ENCODE measurements at places on chromosomes 11 and 22.

DNA sequence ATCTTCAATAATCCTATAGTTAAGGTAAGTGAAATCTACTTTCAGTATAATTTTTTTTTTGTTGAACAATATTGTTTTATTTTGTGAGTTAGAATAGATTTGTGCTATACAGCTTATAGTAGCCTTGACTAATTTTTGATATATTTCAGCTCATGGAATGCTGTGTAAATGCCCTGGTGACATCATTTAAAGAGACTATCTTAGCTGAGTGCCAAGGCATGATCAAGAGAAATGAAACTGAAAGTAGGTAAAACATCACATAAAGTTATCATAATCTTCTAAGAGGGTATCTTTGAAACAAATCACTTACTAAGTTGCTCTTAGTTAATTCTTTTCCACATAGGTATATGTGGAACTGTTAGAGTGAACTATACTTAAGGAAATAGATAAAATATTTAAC, 51.4 kb upstream of the ACAT1 start:
- no peak for DNase-seq

DNA sequence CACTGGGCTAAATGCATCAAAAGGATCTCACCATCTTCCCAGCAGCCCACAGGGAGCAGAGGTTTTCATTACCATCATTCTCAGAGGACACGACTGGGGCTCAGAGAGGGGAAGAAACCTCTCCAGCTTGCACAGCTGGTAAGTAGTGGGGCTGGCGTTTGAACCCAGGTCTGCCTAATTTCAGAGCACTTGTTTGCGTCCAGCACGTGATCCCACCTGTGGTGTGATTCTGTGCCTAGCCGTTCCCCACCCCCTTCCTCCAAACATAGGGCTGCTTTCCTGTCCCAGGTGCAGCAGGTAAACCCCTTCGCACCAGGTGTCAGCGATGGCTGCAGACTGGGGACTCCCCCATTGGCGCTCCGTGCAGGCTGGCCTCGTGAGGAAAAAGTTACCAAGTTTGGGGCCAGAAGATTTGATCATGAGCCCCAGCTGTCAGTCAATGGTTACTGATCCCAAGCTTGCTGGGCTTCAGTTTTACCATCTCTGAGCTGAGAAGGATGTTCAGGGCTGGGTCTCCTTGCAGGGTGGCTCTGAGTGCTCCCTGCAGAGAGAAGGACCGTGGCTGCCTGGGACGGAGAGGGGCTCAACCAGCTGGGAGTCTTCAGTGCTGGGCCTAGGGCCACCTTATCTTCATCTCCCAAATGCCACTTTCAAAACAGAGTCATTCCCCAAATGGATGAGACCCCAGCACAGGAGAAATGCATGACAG, 445.6 kb downstream of the TBC1D22A start:
- DNase-seq = no peak

DNA sequence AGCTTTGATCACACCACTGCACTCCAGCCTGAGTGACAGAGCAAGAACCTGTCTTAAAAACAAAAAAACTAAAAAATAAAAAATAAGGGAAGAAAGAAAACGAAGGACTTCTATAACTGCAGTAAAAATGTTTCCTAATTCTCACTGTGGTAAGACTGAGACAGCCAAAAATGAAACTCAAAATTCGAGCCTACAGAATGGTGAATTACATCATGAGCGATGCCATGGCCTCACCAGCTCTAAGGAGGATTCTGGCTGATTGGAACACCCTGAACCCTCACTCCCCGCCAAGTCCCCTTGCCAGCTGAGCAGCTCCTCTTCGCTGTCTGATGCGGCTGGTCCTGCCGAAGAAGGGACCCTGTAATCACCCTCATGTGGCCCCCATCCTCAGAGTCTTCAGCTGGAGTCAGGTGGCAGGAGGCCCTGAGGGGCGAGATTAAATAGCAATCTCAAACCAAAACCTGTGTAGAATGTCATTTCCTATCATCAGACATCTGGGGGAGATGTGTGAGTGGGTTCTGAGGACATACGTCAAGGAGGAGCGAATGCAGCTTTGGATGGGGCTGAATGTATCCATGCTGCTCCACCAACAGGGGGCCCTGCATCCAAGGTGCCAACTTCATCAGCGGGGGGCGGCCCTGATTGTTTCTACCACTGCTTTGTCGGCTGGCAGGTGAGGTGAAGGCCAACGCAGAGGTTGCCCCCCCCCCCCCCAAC, 29.2 kb downstream of the PDGFB start:
- no peak for DNase-seq

DNA sequence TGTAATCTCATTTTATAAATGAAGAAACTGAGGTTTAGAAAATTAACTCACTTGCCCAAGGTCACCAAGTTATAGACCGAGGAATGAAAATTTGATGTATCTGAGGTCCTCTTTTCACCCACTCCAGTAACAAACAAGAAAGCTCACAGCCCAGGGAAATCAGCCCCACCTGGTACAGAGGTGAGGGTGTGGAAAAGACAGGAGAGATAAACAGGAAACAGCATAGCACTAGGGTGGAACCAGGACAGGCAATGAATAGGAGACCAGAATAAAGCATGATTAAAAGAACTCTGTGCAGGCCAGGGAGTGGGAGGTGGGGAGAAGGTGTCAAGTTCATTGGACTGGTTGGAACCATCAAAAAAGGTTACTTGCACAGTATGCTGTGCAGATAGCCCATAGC, 46.2 kb upstream of the SMCO4 start:
- DNase-seq = no peak

- DNase-seq = no peak
Observed at GRCh38 chr11:13685461-13686108, 17.1 kb downstream of the FAR1 start.

GRCh38 chr11:59088162-59088561, 2.1 kb downstream of the GLYATL1B start:
- no peak for DNase-seq

DNA sequence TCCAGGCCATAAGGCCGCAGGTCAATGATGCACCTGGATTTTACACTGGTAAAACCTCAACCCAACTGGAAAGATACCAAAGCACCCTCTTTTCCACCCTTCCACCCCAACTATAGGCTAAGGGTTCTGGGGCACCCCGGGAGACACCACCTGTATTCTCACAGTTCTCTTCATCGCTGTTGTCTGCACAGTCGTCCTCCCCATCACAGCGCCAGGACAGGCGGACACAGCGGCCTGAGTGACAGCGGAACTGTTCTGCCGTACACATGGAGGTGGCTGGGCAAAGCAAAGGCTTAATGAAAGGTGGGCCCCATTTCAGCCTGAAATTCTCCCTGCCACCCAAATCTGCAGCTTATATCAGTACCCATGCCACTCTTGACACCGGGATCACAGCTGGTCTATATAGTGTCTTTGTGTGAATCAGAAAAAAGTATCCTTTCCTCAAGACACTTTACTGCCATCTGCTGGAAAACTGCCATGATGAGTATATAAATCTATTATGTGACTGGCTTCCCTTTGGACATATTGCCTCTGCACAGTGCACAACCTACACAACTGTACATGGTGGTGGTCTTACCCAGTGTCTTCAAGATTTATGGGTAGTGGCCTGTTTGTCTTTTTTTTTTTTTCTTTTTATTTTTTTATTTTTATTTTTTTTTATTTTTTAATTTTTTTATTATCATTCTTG, 21.5 kb downstream of the LRP4 start:
- no peak for DNase-seq

GRCh38 chr22:20033045-20033706, 12.3 kb downstream of the TANGO2 start:
- DNase-seq = no peak

DNA sequence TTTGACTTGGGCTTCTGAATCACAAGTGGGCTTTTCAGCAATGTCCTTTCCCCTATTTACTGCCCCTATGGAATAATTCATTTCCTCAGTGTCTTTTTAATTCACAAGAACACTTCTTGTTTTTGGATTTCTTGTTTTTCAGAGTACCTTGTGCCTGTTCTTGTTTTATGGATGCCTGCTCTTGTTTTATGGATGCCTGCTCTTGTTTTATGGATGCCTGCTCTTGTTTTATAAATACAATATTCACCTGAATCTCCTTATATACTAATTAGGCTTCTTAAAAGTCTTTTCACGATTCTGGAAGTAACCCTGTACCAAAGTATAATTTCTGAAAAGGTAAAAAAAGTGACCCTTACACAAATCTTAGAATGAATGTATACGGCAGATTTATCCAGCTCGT, 32.8 kb downstream of the CACNA1I start:
- no peak for DNase-seq

DNA sequence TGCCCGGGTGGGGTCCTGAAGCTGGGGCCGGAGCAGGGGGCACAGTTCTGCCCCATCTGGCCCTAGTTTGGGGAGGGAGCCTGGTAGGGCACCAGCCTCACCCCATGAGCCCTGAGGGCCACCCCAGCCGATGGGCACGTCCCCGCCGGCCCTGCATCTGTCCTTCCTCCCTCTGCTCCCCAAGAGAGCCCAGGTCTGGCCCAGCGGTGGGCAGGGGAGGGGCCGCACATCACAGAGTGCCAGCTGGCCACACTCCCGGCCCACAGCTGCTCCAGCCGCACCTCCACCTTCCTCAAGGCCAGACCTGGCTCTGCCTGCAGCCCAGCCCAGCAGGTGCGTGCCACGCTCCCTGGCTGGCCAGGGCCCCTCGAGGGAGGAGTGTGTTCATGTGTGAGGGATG, 21.6 kb downstream of the BRSK2 start:
- no peak for DNase-seq

DNA sequence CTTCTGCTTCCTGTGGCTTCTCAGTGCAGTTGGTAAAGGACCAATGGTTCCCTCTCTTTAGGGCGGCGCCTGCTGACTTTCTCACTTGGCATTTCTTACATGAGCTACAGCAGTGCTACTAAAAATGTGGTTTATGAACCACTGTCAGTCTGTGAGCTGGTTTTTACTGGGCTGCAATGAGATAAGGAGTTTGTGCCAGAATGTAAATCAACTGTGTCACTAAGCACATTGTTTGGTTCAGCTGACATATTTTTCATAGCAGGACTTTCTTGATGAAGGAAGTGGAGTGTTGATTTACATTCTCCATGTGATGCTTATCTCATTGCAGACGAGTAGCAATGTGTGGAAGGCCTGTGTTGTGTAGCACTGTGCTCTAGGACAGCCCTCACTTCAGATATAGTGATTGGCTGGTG, 463.3 kb downstream of the SOX6 start:
- DNase-seq = no peak

DNA sequence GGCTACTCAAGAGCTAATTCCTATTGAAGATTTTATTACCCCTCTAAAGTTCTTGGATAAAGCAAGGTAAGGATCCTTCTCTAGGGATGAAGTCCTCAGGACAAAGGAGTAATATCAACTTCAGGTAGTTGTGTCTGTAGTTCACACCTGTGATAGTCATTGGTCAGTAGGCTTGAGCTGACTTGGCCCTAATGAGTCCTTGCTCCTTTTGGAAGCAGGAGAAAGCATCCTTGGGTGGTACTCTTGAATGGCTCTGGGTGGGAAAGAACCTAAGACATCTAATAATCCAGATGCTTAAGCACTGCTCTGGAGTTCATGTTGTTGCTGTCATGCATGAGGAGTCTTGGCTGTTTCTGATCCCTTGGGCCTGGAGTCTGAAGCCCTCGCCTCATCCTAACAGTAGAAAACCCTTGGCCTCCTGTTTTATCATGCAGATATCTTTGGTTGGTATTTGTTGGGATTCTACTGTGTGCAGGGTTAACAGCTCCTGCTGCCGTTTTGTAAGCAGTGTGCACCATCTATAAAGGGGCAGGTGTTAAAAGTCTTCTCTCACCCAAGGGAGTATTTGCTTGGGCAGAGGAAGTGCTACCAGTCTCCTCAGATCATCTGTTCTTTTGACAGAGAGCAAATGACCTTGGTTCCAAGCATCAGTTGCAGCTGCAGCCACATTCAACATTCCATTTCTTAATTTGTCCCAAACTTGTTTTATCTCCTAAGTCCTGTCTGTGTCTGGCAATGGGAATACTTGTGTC, 2.7 kb downstream of the MRPL40 start:
- no peak for DNase-seq

GRCh38 chr11:45482331-45482730, 183.1 kb downstream of the CHST1 start:
- no peak for DNase-seq

- no peak for DNase-seq
Observed at GRCh38 chr11:126927623-126928022, 72.9 kb downstream of the KIRREL3 start.

DNA sequence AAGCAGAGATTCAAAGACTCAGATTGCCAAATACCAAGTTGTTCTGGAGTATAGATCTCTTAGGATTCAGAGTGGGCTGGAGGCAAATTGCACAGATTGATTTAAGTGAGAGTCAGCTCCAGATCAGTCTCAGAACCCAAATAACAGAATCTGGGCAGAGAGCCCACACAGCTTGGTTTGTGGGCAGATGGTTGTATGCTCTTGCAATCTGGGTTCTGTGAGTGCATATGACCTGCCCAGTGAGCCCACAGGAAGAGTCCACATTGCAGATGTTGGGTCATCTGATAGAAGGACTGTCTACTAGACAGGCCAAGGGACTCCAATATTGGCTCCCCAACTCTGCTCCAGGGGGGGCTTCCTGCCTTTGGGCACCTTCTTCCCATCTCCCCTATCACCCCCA, 65.9 kb downstream of the ADAMTS15 start:
- no peak for DNase-seq

GRCh38 chr22:27239520-27239919, 562.0 kb downstream of the MN1 start:
- no peak for DNase-seq

- DNase-seq = no peak
Observed at GRCh38 chr11:107706531-107706930, 5.3 kb downstream of the SLN start.

GRCh38 chr22:34917239-34917638, 148.7 kb upstream of the ISX start:
- no peak for DNase-seq

DNA sequence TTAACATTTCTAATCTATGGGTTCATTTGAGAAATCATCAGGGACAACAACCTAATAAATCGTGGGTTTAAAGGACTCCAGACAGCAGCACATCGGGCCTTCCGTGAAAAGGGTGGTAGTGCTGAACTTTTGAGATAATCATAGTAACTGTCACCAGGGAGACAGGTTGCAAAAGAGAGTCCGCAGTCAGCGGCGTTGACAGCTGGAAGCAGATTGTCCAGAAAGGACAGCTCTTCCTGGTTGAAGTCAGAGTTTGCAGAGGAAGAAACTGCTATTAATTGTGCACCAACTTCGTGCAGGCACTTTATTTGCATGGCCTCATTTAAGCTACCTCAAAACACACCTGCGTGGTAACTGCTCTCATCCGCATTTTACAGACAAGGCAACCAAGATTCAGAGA, 20.5 kb upstream of the ISX start:
- DNase-seq = no peak
